Stimulated activated CD8-positive, alpha-beta memory T cell treated with anti-CD3 and anti-CD28 coated beads, Interleukin-15, amount 100 ng/mL, for 24 hours (primary cell): ENCODE measurements at places on chromosomes 13 and 19.

- no peak for DNase-seq
These were observed 171.4 kb downstream of the OXGR1 start for GRCh38 chr13:96822895-96823294.

DNA sequence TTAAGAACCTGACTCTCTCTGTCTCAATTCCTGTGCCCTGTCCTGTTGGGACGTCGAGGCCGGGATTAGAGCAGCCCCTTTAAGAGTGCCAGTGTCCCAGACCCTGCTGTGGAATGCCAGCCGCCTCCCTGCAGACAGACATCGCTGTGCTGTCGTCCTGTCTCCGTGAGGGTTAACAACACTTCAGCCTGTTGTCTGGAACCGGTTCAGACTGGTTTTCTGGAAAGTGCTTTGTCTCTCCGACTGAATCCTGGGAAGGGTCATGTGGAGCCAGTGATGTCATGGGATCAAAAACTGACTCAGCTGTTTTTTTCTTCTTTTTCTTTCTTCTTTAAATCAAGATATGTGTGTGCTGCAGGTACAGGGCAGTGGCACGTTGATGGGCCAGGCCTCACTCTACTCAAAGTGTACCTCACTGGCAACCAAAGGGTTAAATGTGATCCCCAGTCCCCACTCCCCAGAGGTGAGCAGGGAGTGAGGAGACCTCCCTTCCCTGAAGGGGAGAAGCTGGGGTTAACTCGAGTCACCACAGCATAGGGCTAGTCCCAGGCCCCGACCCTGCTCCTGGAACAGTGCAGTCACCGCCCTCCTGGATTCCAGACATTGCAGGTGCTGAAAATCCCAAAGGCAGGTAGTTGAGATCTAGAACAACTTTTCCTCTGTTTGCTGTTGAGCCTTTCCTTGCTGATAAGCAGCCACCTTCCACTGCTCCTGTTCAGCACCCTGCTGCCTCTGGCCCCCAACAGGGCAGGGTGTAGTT lies 50.8 kb downstream of the TSSK6 start:
- no peak for DNase-seq

DNA sequence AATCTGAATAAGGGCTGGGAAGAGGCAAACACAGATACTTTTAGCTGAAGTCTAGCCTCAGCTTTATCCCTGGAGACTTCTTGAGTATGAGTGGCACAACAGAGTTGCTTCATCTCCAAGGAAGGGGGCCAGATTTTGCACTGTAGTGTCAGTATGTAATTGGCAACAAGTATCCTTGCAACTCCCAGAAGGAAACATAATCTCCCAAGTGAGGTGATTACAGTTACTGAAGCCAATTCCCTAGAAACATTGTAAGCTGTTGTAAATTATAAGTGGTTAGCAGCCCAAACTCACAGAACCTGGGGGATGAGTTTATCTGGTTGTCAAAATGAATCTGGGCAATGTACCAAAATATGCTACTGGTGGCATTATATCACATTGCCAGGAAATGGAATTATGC lies 2065.7 kb upstream of the PCDH20 start:
- DNase-seq = no peak

- no peak for DNase-seq
These were observed 4.9 kb downstream of the PRR12 start for GRCh38 chr19:49595819-49596404.

GRCh38 chr13:31625115-31625514 lies 114.2 kb upstream of the RXFP2 start:
- DNase-seq = no peak

DNA sequence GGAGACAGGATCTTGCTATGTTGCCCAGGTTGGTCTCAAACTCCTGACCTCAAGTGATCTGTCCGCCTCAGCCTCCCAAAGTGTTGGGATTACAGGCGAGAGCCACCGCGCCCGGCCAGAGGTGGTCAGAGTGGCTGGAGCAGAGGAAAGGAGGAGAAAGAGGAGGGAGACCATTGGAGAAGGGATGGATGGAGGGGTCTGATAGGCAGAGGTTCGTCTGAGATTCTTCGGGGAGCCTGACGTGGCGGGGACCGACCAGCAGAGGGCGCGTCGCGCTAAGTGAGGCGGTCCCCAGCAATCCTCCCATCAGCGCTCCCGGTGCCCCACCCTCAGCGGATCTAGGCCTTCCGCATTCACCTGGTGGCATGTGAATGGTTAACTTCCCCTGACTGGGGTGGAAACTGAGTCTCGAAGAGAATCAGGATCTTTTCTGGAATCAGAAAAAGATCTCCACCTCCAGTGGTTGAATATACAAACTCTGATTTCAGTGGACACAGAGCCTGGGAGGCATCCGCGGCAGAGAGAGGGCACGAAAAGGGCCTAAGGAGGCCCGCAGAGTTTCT lies 8.8 kb downstream of the GTPBP3 start:
- DNase-seq = peak; percentile 78

DNA sequence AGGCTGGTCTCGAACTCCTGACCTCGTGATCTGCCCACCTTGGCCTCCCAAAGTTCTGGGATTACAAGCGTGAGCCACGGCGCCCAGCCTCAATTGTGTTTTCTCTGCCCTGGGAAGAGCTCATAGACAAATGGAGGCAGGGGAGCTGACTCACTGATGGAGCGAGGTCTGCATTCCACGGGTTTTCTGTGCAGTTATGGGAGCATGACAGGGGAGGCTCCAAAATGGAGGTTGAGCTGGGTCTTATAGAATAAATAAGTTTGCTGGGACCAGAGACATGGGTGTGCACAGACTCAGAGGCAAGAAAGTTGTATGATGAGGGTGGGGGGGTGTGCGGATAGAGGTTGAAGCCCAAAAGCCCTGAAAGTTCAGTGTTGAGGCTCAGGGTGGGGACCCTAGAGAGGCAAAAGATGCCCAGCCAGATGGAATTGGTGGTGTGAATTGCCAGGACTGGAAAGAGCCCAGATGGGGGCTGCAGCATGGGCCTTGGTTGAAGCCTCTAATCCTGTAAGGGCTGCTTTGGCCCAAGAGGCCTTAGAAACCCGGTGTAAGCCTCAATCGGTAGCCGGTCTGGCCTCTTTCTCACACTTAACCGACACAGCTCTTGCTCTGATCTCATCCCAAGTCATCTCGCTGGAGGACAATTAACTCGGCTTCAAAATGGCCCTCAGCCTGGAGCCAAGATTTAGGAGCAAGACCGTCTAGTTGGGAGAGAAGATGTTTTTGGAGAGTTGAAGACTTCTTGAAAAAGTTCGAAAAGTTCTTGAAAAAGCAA lies 1.9 kb downstream of the TPM4 start:
- DNase-seq = no peak

DNA sequence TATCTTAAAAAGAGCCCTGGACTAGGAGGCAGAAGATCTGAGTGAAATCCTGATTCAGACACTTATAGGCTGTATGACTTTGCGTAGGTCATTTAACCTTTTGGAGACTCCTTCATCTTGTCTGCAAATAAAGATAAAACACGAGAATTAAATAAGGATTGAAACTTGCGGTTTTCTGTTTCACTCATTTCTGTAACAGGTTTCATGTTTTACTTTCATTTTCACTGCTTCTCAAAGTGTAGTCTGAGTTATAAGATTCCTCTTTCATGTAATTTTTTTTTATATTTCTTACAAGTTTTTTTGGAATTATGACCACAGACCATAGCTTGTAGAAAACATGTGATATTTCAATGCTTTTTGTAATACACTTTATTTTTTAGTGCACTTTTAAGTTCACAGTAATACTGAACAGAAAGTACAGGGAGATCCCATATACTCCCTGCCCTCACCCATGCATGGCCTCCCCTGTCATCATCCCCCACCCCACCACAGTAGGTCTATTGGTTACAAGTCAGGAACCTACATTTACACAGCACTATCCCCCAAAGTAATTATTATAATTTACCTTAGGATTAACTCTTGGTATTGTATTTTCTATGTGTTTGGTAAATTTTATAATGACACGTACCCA lies 174.6 kb downstream of the ITGBL1 start:
- no peak for DNase-seq

DNA sequence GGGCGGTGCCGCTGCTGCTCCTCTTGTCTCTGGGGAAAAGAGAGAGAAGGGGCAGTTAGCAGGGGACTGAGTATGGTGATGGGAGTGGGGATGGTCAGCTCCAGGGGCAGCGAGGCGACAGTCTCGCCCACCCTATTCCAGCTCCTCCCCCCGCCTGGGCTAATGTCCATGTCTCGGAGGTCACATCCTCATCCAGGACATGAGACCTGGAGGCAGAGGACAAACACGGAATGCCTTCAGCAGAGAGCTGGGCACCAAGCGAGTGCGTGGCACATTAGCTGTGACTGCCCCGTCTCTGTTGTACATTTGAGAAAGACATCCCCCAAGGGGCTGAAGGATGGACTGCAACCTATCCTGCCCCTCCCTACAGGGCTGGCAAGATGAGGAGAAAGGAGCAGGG lies 9.1 kb downstream of the BBC3 start:
- DNase-seq = no peak

DNA sequence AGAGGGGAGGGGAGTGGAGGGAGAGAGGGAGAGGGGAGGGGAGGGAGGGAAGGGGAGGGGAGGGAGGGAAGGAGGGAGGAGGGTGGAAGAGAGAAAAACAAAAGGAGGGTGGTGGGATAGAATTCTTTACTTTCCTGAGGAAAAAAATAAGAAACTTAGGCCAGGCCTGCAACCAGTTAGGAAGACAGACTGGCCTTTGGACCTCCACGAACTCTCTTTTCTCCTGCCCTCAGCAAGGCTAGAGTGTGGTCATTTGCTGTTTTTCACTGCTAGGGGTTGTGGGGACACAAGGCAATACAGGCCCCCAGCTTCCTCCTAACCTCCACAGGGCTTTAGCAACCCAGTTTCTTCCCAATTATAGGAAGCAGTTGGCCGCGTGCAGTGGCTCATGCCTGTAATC lies 4.2 kb downstream of the CCDC8 start:
- no peak for DNase-seq

- DNase-seq = no peak
These were observed 3.2 kb upstream of the POLR2E start for GRCh38 chr19:1098177-1099051.

- no peak for DNase-seq
These were observed 33.6 kb upstream of the HMGB1 start for GRCh38 chr13:30499338-30499737.

DNA sequence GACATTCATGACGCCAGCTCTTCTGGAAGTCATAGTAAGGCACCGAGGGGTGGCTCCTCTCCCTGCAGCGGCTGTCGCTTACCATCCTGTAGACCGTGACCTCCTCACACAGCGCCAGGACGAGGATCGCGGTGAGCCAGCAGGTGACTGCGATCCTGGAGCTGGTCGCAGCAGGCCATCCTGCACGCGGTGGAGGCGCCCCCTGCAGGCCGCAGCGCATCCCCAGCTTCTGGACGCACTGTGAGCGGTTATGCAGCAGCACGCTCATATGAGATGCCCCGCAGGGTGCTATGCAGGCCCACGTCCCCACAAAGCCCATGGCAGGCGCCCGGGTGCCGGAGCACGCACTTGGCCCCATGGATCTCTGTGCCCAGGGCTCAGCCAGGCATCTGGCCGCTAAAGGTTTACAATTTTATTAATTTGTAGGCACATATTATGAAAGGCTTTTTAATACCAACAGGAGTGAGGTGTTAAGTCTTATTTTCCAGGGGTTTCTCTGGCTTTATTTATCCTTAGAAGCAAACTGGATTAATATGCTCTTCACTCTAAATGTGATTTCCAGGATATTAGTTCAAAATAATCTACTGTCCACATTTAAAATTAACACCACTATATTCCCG lies 35.6 kb upstream of the PSPC1 start:
- peak; percentile 21 for DNase-seq

- DNase-seq = no peak
These were observed 24.7 kb downstream of the RFX1 start for GRCh38 chr19:13981467-13981866.

GRCh38 chr13:80642641-80643040 lies 301.7 kb upstream of the SPRY2 start:
- no peak for DNase-seq

DNA sequence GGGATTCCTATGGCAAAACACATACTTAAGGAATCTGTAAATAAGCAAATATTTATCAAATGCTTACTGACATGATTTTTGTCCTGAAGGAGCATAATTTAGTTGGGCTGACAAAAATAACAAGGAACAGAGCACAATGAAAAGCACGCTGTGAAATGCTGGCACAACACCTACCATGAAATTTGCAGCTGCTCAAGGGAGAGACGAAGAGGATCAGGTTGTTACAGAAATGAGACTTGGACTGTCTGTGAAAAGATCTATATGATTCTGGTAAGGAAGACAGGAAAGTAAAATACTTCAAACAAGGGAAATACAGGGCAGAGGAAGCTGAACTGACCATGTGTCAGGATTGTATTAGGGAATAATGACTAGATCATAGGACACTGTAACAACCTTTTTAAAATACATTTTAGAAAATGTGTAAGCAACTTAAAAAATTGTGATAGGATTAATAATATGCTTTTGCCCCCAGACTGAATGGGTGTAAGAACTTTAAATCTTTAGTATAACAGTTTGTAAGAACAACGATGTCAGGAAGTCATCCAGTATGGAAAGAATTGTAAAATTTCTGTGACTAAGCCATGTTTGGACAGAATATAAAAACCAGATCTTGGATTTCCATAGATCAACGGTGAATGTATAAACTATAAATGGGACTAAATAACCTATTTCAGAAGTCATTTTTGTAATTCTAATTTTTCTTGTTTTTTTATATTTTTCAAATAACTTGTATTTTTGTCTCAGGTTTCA lies 1556.0 kb downstream of the EFNB2 start:
- no peak for DNase-seq

DNA sequence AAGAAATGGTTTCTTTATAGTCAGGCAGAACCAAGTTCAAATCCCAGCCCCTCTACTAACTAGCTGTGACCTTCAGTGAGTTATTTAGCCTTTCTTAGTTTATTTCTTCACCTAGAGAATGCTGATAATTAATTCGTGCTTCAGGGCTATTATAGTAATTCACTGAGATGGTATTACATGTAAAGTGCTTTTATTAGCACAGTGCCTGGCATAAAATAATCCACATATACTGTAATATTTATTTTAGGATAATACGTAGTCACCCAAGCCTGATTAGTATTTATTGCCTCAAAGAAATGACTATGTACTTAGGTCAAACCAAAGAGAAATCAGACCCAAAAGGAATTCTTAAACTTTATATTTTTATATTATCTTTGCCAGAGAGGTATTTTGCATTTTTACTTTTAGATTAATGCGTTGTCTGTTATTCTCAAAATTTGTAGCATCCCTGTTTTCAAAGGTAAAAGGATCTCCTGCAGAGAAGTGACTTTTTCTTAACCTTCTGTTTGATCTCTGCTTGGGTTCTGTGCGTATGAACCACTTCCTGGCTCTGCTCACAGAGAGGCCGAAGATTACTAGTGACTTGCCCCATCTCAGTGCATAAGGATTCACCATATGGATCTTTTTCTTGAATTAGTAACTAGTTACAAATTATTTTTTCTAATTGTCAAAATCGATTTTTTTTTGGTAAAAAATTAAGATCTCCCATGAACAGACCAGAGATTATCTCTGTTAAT lies 19.7 kb downstream of the UBAC2 start:
- DNase-seq = no peak

GRCh38 chr19:54633401-54633800 lies 3.1 kb downstream of the LILRB1 start:
- DNase-seq = no peak

- no peak for DNase-seq
These were observed 3.2 kb upstream of the LGALS13 start for GRCh38 chr19:39599116-39599515.
